ENCODE measurements at places on chromosomes 13 and 19.
A peak's percentile ranks its signal among the peaks of the same experiment; 100 is the strongest.

DNA sequence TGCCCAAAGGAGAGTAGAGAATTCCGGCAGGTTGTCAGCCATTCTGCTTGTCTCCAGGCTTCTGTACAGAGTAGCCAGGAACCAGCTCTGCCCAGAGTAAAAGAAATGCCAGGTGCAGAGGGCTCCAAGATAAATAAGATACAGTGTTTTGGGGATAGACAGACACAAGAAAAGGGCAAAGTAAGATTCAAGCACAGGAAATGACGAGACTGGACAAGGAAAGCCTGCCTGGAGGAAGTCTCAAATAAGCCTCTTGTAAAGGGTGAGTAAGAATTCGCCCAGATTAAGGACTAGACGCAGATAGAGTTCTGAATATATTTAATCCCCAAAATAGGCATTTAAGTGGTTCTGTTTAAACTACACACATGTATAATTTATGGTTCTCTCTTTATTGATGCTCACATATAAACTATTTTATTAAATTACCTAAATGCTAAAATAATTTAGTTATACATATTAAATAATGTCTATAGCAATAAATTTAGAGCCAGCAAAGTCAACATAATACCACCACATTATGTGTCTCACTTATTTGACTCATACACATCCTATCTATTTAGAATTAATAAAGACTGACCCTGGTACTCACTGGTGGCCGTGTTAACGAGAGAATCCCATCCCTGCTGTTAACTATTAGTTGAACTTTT, 98.4 kb upstream of the RAP2A start:
- DNase-seq = no peak

GRCh38 chr13:72694314-72694713, 33.1 kb downstream of the MZT1 start:
- no peak for DNase-seq

- no peak for DNase-seq
These were observed 110.8 kb downstream of the RXFP2 start for GRCh38 chr13:31850041-31850555.

DNA sequence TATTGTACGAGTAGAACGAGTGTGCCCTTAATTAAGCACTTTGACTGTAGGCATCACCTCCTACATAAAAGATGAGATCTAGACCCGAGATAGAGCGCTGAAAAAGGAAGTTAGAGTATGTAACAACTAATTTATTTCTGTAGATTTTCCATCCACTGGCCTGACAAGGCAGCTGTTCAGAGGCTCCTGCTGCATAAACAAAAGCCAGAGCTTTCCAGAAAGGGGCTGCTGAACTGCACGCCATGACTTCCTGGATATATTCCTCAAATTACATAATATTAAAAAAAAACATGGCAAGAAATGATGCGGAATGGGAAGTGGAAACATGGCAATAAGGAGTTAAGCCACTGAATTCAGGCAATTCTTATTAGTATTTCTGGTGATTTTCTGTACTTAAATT, 89.7 kb downstream of the AKAP11 start:
- peak; percentile 27 for DNase-seq
